A549 treated with RU486 at 1 μM for 4 hours (cell line): ENCODE measurements at places on chromosomes 2 and 18. TPM values are rescaled to one million over a fixed set of nuclear protein-coding genes. Genes with fewer than 3 reads are reported as not detected.

The MYL12B gene
- 329 to 432 TPM (median 399 TPM) in 5 replicates for total RNA-seq

The FEZ2 gene
- total RNA-seq: 41.9 to 64.0 TPM (median 49.4 TPM) in 5 replicates

The FKBP1B gene
- 8.3 to 11.7 TPM (median 9.3 TPM) in 5 replicates for total RNA-seq

The ST3GAL5 gene
- 28.6 to 33.7 TPM (median 31.3 TPM) in 5 replicates for total RNA-seq

The SLC23A3 gene
- 0.19 to 0.90 TPM (median 0.53 TPM) in 5 replicates for total RNA-seq

The GAL3ST2 gene
- 0.10 to 0.36 TPM (median 0.23 TPM) in 4 of 5 replicates, not detected in the other for total RNA-seq
